ENCODE measurements at places on chromosomes 5 and 9.

DNA sequence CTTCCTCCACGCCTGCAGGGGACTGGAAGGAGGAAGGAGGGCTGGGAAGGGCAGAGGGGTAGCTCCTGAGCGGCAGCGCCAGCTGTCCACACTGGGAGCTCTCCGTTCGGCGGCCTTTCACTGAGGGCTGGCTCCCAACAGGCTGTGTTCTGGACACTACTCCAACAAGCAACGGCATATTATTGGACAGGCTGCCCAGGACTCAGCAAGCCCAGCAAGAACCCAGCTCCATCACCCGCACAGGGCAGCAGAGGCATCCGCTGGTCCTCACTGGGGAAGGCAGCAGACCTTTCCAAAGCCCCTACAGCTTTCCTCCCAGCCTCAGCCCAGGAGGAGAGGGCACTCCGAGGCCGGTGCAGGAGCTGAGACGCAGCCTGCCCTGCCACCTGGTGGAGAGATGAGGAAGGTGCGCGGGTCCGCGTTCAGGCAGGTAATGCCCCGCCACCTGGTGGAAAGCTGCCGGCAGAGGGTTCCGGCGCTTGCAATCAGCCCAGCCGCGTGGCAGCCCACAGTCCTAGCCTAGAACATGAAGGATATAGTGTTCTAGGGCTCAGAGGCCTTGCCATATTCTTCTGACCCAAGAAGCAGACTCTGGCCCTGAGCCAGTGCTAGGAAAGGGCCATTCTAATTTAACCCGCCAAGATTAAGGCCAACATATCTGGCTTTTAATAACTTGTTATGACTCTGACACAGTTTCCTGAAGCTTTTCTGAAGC lies 74.4 kb downstream of the NRG2 start:
- peak; percentile 21 for DNase-seq

DNA sequence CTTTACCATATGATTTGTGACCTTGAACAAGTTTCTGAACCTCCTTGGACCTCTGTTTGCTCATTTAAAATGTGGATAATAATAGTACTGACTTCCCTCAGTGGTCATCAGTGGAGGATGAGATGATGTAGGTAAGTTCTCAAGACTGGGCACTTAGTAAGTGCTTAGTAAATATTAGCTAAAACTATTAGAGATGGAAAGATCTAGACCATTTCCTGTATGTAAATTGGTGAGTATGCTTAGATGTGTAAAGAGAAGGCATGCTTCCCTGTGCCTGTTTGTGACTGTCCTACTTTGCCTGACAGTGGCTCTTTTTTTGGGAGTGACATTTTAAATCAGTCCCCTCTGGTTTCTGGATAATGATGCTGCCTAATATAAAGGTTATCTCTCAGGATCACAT lies 288.1 kb downstream of the GABRB2 start:
- DNase-seq: no peak

GRCh38 chr5:68329554-68330255 lies 114.1 kb downstream of the PIK3R1 start:
- DNase-seq: no peak

GRCh38 chr9:23822261-23823169 lies 3.5 kb downstream of the ELAVL2 start:
- DNase-seq: no peak

GRCh38 chr9:78898234-78898633 lies 601.3 kb downstream of the PSAT1 start:
- DNase-seq: no peak

Data from NCI-H187 treated with DMSO at 0.1 percent for 48 hours (cell line).